ENCODE measurements at places on chromosomes 2 and 18. TPM values are rescaled to one million over a fixed set of nuclear protein-coding genes. Genes with fewer than 3 reads are reported as not detected.

GRCh38 chr2:74149247-74149525 is 1.5 kb upstream of the BOLA3 start:
- no peak for DNase-seq

GRCh38 chr2:204665207-204665606 is 119.9 kb downstream of the PARD3B start:
- DNase-seq = peak; percentile 10

GRCh38 chr18:61901323-61901986 is 8.6 kb upstream of the RNF152 start:
- DNase-seq = peak; percentile 54

DNA sequence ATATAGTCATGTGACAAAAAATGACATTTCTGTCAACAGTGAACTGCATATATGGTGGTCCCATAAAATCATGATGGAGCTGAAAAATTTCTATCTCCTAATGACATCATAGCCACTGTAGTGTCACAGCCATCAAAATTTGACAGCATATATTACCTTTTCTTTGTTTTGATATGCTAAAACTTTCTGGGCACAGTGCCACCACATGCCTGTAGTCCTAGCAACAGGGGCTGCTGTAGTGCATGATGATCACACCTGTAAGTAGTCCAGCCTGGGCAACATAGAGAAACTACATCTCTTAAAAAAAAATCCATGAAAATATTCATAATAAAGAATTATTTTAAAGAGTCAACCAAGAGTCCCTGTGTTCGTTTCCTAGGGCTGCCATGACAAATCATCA is 155.5 kb upstream of the SERTAD2 start:
- DNase-seq = no peak

GRCh38 chr2:126175222-126175621 is 480.7 kb upstream of the GYPC start:
- no peak for DNase-seq

DNA sequence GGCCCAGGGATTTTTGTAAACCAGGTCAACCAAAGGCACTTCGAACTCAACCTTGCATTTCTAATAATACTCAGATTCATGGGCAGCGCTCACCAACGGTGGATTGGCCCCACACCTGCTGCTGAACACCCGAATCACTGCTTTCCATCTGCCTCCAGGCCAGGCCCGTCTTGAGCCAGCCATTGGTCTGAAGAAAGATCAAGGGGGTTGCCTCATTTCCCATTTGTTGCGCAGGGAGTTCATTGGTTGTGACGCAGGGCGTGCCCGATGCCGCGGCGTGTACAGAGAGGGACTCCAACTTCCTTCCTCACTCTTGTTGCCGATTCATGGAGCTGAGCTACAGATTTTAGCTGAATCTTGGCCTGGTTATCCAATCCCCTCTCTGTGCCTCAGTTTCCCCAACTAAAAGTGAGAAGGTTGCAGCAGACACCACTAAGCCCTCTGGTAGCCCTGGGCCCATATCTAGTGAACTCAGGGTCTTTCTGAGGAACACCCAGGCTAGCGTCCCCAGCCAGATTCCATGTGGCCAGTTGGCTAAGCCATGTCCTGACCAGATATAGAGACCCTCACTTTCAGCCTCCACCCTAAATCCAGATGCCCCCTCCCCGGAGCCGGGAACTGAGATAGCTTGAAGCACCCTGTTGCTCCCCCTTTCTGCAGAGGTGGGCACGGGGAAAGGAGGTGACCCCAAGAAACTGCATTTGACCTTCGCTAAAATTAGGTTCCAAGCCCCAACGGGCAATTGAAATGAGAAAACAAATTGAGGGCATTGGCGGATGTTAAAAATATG is 60.9 kb upstream of the HPCAL1 start:
- no peak for DNase-seq

- peak; percentile 77 for DNase-seq
Observed at GRCh38 chr18:25827961-25828561, 262.4 kb downstream of the SS18 start.

PAIP2B gene
- total RNA-seq = 1.5 TPM

USP37 gene
- 8.3 TPM for total RNA-seq

GRCh38 chr2:495745-496275 is 181.4 kb downstream of the TMEM18 start:
- DNase-seq = no peak

SLC9A4 gene
- not detected for total RNA-seq

DCAF17 gene
- total RNA-seq = 21.6 TPM

DNA sequence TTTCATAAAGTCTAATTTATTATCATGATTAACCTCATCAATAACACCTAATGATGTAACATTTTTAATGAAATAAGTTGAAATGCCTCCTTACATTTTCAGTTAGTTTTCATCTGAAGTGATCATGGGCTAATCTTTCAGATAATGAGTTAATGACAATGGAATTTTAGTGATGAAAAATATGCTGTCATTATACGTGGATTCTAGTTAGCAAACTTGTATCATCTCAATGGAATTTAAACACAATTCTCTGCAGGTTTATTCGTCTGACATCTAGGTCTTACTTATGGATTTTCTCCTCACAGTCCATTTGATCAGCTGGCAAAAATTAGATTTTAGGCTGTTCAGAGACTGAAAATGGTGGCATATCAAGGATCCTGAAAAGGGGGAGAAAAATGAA is 885.0 kb downstream of the SLC4A3 start:
- DNase-seq = peak; percentile 84

DNA sequence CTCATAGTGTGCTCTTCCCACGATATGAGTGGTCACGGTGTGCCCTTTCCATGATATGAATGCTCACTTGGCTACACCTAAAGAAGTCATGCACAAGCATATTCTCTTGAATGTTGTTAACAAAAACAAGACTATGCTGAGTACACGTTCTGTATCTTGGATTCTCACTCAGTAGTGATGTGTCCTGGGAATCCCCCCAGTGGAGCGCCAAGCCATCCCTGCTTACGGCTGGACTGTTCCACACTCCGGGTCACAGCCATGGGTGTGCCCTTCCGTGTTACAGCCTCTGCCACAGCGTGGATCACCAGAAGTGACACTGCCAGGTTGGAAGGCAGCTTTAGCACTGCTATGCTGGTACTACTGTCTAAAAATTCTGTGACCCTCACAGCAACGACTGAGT is 59.1 kb downstream of the TPO start:
- no peak for DNase-seq

GRCh38 chr2:216546641-216547403 is 48.2 kb downstream of the RPL37A start:
- DNase-seq = no peak

ALPI gene
- not detected for total RNA-seq

SPTBN1 gene
- total RNA-seq = 325 TPM

LRRC30 gene
- not detected for total RNA-seq

DNA sequence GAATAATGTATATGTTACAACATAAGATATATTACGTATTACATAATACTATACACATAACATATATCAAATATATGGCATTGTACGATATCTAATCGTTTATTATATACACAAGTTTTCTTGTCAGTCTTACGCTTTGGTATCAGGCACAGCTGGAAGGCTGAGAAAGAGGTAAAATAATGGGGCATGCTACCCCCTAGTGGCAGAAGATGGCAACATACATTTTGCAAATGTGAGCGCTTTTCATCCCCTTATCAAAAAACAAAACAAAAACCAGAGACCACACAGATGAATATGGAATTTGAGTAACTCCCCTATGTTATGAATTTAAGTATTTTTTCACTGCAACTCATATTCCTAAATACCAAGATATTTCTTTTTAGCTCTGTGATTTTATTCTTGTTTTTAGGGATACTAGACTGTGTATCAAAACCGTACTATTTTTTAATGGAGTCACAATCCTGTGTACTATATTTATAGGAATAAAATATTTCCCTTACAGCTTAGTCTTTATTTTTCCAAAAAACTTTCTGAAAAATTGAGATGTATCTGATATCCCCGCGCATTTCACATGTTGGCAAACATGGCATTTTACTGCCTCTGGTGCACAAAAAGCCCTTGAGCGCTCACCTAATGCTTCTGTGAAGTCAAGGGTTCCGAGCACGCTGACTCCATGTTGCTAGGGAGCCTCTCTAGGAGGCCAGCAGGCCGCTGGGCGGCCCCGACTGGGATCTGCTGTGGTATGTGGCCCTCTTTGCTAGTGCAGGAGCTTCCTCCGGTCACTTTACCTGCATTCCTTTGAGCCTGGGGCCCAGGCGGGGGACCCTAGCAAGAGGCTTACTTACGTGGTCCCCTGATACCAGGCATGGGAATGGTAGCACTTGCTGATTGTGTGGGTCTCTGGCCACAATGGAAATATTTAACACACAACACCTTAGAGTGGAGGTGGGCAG is 62.5 kb downstream of the SLC4A3 start:
- peak; percentile 72 for DNase-seq

- no peak for DNase-seq
Observed at GRCh38 chr2:71965530-71965929, 182.1 kb downstream of the CYP26B1 start.

DNA sequence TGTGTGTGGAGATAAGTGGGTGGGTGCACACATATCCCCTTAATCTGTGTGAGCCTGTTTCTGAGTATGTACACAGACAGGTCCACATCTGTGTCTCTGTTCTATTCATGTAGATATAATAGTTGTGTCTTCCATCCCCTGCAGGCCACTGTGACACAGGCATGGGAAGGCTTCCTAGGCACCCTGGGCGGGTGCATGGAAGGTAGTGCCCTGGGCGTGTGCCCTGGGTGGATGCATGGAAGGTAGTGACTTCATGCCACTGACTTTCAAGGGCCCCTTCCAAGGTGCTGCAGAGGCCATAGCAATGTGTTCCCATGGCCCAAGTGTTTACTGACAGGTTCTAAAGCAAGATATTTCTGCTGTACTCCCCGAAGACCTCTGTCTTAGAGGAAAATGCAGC is 462.5 kb upstream of the HS6ST1 start:
- no peak for DNase-seq

DNA sequence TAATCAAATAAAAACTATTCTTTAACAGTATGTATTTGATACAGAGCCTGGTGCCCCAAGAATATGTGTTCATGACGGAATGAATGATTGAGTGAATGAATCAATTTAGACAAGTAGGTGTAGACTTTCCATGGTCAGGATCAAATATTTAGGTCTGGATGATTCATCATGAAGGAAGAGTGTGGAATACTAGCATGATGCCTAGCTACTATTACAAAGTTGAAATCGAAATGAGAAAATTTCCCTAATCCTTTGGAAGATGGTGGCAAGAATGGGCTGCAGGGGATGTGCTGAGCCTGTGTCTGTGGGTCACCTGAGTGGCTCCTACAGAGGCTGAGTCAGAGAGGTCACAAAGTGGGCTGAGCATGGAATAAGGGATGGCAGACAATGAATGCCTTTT is 3.1 kb upstream of the MALT1 start:
- no peak for DNase-seq

DNA sequence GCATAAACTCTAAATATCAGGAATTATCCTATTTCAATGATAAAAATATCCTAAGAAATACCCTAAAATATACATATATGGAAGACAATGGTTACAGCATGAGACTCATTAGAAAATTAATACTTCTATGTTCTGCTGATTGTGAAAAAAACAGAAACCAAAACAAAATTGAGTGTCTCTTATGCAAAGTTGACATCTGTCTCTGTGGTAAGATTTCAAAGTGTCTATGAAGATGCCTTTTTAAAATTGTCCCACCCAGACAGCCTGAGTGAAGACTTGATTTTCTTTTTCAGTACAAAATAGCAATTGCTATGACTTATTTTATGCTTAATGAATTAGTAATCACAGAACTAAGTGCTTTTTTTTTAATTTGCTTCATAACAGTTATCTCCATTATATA is 1368.4 kb upstream of the LRRTM1 start:
- DNase-seq = no peak

GRCh38 chr2:219877728-219878127 is 250.3 kb downstream of the SLC4A3 start:
- DNase-seq = no peak

MAP3K20 gene
- total RNA-seq = 138 TPM

MYCN gene
- not detected for total RNA-seq

CARF gene
- total RNA-seq = 8.6 TPM

- no peak for DNase-seq
Observed at GRCh38 chr2:66852953-66853352, 418.0 kb downstream of the MEIS1 start.

RESP18 gene
- not detected for total RNA-seq

DNA sequence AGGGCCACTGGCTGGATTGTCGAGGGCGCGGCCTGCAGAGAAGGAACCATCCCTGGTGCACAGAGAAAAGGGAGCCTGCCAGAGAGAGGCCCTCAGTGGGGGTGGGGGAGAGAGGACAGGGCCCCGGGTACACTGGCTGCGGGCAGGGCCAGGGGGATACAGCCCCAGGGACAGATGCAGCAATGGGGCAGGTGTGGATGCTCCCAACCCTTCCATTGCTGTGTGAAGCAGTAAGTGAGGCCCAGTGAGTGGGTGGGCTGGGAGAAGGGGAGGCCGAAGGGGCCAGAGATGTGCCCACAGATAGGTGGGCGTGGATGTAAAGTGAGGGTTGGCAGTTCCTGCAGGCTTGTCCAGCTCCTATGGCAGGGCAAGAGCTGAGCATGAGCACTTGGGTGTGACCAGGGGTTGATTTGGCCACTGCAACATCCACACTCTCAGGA is 7.4 kb downstream of the AGXT start:
- DNase-seq = no peak

- no peak for DNase-seq
Observed at GRCh38 chr2:220767591-220768255, 804.4 kb downstream of the EPHA4 start.
